ENCODE measurements at places on chromosomes 1 and 21.

GRCh38 chr1:62070384-62071011, 124.2 kb upstream of the L1TD1 start:
- peak; percentile 5 for DNase-seq

- no peak for DNase-seq
Observed at GRCh38 chr21:36482673-36483072, 2.8 kb upstream of the CLDN14 start.

GRCh38 chr1:12302798-12303447, 73.1 kb downstream of the VPS13D start:
- DNase-seq: no peak

- no peak for DNase-seq
Observed at GRCh38 chr1:15196807-15197530, 43.4 kb downstream of the TMEM51 start.

- DNase-seq: no peak
Observed at GRCh38 chr1:34792868-34793727, at the start of gene GJA4. Gene GJA4, plus strand, starts transcription at chr1:34792999. Its CDS starts 1,215 bp downstream, at chr1:34794214.

- no peak for DNase-seq
Observed at GRCh38 chr21:25858325-25858724, 123.6 kb downstream of the GABPA start.

- no peak for DNase-seq
Observed at GRCh38 chr1:47644212-47644573, 206.3 kb downstream of the FOXD2 start.

GRCh38 chr1:19124273-19124672, 85.8 kb downstream of the UBR4 start:
- peak; percentile 10 for DNase-seq

GRCh38 chr1:1165485-1165884, 8.2 kb upstream of the TTLL10 start:
- no peak for DNase-seq

- DNase-seq: peak; percentile 91
Observed at GRCh38 chr1:34742667-34743270, 12.1 kb upstream of the GJB5 start.

Measured in stimulated activated CD4-positive, alpha-beta T cell treated with anti-CD3 and anti-CD28 coated beads, Interleukin-2, amount 100 ng/mL, for 24 hours (primary cell).